ENCODE measurements at places on chromosomes 7 and 10.

DNA sequence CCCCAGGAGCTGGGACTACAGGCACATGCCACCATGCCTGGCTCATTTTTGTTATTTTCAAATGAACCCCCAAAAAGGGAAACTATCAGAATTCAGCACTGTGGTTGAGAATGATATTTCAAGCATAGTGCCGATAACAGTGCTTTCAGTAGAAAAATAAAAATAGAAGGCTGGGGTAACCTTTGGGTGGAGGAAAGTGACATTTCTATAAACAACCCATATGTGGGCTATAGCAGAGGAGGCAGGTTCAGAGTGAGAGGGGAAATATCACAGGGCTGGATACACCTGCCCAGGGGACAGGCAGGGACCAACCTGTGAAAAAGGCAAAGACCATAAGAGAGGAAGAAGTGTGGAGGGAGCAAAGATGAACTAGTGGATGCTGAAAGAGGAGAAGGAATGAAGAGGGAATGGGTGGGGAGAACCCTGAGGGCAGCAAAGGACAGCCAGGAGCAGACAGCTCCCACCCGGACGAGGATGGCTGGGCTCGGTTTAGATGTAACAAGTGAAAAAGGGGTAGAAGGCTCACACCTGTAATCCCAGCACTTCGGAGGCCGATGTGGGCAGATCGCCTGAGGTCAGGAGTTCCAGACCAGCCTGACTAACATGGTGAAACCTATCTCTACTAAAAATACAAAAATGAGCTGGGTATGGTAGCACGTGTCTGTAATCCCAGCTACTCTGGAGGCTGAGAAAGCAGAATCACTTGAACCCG is 56.5 kb downstream of the MAP3K8 start:
- DNase-seq: no peak

DNA sequence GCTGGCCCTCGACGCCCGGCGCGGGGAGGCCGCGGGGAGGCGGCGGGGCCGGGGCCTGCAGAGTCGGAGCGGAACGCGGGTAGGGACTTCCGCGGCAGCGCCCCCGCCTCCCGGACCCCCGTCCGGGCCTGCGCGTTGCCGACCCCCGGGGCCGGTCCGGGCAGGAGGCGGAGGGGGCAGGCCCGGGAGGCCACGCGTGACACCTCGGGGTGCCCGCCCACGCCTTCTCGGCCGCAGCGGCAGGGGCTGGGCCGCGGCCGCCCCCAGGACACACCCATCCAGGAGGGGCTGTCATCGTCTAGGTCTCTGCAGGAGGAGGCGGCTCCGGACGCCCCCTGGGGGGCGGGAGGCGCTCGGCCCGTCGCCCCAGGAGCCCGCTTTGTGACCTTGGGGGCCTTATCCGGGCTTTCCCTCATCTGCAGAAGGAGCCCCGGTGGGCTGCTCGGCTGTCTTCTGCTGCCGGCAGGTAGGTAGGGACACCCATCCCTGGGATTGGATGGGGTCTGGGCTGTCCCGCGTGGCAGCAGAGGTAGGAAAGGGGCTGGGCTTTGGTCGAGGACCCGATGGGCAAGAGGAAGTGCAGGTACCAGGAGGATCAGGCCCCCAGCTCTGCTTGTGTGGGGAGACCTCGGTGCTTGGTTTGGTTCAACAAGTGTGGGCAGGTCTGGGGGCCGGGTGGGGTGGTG is 569 bp downstream of the ZNF316 start:
- DNase-seq: no peak

DNA sequence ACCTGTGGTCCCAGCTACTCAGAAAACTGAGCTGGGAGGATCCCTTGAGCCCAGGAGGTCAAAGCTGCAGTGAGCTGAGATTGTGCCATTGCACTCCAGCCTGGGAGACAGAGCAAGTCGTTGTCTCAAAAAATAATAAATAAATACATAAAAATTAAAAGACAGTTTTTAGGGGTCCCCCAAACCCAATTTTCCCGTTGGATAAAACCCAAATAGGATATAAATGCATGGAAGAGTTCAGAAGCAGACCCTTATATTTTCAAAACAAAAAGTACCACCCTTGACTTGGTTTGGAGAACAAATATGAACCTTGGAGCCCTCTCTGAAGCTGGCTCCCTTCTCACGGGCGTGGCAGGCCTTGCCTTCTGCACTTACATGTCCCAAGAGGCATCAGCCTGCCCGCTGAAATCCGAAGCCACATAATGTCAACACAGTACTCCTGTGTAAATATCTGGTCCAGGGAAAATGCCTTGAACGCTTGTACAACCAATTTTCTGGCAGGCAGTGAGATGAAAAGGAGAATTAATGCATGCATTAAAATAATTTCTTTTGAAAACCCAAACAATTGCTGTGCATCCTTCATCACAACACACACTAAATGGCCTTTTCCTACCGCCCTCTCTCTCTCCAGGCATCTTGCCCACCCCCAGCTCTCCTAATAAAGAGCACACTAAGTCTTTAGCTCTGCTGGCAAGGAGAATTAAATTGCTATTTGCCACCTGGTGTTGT is 46.4 kb upstream of the PARD3 start:
- DNase-seq: peak; percentile 77

DNA sequence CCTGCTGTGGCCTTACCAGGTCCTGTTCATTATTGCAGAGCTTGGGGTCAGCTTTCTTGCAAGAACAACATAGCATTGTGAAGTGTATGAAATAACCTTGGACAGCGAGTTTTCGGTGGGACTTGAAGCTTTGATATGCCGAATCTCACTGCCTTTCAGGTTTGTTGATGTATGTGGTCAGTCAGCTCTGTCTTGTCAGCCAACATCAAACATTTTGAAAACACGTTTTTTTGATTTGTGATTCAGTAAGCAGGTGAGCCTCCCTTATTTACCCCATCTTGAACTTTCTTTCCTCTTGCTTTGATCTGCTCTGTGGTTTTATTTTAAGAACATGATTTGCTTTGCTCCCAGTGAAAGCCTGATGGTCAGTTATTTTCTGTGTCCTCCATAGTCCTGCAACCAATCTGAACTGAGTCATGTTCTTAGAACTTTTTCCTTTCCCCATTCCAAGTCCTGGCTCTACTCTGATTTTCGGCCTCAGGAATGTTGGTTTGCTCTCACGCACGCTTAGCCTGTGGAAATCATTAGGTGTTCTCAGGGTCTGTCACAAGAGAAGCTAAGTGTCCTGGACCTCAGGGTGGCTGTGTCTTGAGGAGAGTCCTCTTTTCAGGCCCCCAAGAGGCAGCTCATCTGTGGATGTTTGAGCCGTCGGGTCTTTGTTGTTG is 8.7 kb downstream of the WBP1L start:
- DNase-seq: no peak

DNA sequence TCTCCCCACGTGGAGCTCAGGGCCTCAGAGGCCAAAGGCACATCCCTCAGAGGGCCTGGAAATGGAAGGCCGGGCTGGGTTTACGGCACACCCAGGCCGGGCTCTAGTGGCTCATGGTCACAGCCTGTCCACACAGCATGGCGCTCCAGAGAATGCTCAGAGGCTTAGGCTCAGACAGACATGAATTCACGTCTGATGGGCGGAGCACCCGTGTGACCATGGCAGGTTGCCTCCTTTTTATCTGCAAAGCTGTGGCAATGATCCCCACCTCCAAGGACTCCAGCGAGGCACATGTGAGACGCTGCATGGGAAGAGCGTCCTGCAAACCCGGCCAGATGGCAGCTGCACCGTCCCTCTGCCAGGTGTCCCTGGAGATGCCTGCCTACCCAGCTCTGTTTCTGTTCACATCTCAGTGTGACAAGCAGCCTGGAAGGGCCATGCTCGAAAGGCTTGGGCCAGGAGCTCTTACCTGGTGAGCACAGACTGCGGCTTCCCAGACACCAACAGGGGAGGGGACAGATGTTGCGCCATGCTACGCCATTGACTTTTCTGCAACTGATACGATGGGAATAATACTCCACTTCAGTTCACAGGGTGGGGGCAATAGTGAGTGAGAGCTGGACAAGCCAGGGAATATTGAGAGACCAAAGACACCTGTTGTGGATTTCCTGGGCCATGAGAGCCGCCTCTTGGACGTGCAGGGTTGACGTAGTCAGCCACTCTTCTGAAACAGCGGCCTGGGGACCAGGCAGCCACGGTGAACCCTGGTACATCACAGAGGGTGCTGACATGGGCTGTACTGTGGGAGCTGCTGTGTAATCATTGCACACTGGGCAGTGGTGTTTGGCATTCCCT is 34.4 kb upstream of the FAM20C start:
- no peak for DNase-seq

GRCh38 chr7:39509436-39509835 is 56.8 kb upstream of the YAE1 start:
- DNase-seq: no peak

DNA sequence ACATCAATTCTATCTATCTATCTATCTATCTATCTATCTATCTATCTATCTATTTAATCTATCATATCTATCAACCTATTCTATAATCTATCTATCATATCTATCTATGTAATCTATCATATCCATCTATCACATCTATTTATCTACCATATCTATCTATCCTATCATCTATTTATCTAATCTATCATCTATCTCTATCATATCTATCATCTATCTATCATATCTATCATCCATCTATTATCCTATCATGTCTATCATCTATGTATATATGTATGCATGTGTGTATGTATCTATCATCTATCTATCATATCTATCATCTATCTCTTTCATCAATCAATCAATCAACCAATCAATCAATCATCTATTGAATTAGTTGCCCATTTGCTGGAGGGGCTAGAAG is 159.3 kb upstream of the GALNT17 start:
- no peak for DNase-seq

DNA sequence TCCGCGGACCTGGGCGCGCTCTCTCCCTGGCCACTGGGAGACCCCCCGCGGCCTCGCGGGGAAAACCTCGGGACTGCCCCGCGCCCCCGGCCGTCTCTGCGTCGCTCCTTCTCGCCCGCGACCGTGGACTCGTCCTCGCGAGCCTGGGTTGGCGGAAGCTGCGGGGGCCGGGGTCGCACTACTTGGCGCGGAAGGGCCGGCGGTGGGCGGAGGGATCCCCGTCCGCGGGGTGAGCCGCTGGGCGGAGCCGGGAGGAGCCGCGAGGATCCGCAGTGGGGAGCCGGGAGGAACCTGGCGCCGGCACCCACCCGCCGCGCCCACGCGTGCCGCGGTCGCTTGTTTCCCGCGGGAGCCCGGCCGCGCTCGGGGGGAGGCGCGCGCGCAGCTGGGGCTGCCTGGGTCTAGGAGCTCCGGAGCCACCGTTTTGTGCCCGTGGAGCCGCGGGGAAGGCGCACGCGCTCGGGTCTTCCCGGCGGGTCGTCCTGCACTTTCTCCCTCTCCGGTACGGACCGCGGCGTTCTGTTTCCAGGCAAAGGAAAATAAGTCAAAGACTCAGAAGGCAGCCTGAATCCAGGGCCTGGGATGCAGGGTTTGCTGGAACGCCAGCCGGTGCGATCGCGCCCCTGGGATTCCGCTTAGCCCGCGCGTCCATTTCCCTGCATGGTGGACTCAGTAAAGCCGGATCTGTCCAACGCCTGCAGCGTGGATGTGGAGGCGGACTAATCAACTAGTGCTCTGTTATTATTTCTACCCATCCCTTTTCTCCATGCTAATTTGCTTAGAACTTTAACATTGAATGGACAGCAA is 28.7 kb upstream of the KMT2C start:
- DNase-seq: peak; percentile 56

GRCh38 chr10:133379152-133379800 is at the start of gene PAOX:
PAOX (plus strand) TSS chr10:133379262; CDS start chr10:133379317, 55 bp downstream.
- DNase-seq: no peak

DNA sequence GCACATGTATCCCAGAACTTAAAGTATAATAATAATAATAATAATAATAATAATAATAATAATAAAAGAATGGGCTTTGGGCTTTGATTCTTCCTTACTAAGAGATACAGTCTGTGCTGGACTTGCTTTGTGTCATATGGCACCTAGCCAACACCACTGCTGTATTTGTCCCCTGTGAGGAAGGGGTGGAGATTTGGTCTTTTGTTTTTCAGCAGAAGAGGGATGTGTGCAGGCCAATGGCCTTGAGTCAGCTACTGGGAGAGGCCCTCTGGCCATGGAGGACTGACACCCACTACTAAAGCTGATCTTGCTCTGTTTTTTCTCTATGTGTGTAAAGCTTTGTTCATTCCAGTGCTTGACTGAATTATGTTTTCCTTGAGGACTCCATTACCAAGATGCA is 573.0 kb upstream of the PCDH15 start:
- DNase-seq: no peak

DNA sequence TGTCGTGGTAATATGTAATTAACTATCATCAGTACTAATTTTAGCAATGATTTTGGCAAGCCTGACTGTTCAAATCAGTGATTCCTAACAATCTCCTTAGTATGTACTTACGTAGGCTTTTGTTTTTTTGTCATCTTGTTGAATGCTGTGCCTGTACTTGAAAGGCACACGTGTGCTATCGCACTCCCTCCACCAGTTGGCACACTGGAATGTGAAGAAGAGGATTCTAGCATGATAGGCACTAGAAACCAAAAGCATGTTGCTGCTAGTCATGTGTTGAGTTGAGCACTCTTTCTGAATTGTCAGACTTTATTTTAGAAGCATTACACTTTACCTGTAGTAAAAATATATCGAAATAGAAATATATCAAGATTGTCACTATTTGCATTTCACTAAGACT is 59.1 kb downstream of the TASOR2 start:
- DNase-seq: no peak

- no peak for DNase-seq
Observed at GRCh38 chr10:60760711-60761210, 17.5 kb upstream of the CDK1 start.

DNA sequence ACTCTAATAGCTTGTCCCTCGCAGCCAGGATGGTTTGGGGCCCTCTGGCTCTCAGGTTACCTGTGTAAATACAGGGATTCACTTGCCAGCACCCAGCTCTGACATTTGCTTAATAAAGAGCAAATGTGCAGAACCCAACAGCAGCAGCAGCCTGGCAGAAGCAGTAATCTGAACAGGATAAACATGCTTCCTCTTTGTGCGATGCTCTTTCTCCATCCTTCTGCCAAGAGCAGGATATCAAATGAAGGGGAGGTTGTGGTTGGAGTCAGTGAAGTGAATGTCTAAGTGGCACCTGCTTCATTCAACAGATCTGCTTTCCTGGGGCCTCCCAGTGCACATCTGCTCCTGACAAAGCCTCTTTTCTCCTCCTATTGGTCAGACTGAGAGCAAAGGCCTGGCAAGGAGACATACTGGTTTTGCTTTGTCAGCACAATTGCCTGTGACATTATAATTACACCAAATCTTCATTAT is 130.3 kb downstream of the NRF1 start:
- DNase-seq: peak; percentile 75

GRCh38 chr10:34528320-34528719 is 286.8 kb downstream of the PARD3 start:
- DNase-seq: no peak

DNA sequence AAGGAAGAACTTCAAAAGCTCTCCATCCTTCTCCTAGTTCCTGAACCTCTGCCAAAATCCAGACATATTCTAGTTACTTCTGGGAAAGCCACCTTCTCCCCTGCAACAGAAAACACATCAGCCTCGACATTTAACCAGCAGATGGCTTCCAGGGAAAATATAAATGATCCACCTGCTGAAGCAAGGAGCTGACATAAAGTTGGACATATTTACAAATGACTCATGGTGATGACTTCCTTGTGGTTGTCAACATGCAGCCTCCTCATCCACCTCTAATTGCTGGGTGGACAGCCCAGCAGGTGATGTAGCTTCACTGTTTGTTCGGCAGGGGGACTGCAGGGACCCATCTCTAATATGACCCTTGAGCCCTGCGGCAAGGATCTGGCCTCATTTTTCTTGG is 266.0 kb downstream of the C7orf25 start:
- no peak for DNase-seq

- DNase-seq: no peak
Observed at GRCh38 chr7:30159163-30159562, 24.4 kb downstream of the MTURN start.

- no peak for DNase-seq
Observed at GRCh38 chr10:113125612-113126011, 175.6 kb downstream of the TCF7L2 start.

Measured in DMS 273 treated with DMSO at 0.1 percent for 48 hours (cell line).